GM18507 (cell line): ENCODE measurements at places on chromosomes 4 and X.

GRCh38 chr4:141801558-141801957 is 165.2 kb downstream of the IL15 start:
- no peak for DNase-seq

DNA sequence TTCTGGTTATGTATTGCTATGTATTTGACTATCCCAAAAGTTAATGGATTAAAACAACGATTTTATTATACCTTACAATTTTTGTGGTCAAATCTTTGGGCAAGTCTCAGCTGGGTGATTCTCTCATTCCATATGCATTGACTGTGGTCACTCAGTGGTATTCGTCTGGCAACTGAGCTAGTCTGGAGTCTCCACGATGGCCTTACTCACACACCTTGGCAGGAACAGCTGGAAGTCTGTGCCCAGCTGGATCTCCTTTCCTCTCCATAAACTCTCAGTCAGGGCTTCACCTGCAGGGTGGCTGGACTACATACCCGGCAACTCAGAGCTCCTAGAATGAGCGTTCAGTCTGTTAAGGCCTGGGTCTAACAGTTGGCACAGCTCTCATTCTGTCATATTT is 141.1 kb upstream of the WDFY3 start:
- no peak for DNase-seq

DNA sequence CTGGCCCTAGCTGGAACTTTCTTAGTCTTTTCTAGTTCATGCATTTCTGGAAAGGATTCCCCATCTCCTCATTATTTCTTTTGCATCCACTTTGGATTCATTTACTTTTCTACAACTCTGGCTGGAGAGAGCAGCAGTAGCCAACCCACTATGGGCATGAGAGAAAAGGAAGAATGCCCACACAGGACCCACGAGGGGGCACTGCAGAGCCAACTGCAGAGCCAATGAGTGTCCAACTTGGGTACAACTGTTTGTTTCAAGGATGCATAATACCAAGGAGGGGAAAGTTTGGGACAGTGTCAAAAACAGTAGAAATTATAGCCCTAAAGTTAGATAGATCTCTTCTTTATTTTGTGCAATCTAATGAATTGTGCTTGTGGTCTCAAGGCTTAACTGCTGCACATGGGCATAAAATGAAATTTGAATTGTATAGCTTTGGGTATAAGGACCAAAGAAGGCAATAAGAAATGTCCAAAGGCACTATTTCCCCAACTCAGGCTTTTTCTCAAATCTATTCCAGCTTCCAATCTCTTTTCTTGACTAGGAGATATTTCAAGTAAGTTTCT is 230.6 kb downstream of the NSUN7 start:
- DNase-seq = no peak

- peak; percentile 15 for DNase-seq
Observed at GRCh38 chr4:102564399-102565059, 63.4 kb downstream of the NFKB1 start.

DNA sequence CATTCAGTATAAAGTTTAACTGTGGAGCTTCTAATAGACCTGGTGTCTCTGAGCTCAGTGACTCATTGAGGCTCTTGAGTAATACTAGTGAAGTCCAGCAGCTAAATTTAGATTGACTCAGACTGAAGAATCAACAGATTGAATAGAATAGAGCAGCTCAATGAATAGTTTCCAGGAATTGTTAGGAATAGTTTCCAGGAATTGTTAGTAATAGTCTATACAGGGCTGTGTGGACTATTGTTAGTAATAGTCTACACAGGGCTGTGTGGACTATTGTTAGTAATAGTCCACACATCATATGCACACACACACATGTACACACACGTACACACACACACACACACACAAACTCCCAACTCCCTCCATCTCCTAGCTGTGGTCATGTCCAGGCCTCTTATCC is 3.0 kb downstream of the GIMD1 start:
- no peak for DNase-seq

- no peak for DNase-seq
Observed at GRCh38 chr4:159017323-159018026, 85.4 kb upstream of the RAPGEF2 start.

- no peak for DNase-seq
Observed at GRCh38 chrX:106039920-106040319, 1.4 kb upstream of the SERPINA7 start.
